Ascending aorta (tissue), 2 donors: ENCODE measurements at places on chromosomes 1 and 21. TPM values are rescaled to one million over a fixed set of nuclear protein-coding genes. Genes with fewer than 3 reads are reported as not detected.
A peak's percentile ranks its signal among the peaks of the same experiment; 100 is the strongest.

DNA sequence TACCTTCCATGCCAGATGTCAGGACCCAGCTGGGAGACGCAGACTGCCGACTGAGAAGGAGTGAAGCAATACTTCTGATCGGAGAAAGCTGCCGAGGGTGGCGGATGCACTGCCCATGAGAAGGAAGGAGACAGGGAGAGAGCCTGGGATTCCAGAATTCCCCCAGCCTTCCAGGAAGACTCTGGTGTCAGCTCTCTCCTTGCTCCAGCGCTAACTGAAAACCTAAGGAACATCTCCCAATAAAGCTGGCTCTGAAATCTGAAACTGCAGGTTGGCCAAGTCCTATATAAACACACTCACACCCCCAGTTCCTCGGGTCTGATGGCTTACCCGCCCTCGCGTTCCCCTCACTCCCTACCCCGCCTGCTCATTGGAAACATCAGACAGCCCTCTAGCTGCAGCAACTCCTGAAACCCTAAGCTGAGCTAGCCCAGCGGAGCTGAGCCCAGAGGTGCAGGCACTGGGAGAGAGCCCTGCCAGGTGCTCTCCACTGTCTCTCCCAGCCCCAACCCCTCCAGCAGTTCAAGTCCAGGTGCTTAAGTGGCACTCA, 52.3 kb downstream of the PLEKHA6 start:
- H3K27ac ChIP-seq, result no peak overlapping the region
- H3K4me1 ChIP-seq, result no peaks in the 10 kb centered on the region
- no peak overlapping the region for H3K4me3 ChIP-seq
- no peaks in the 10 kb centered on the region for H3K36me3 ChIP-seq
- DNase-seq, result no peak

GRCh38 chr1:10841118-10841517, 44.7 kb upstream of the CASZ1 start:
- DNase-seq, result no peak
- H3K36me3 ChIP-seq, result no peaks in the 10 kb centered on the region
- no peak overlapping the region for H3K27ac ChIP-seq
- no peak overlapping the region for H3K4me3 ChIP-seq

DNA sequence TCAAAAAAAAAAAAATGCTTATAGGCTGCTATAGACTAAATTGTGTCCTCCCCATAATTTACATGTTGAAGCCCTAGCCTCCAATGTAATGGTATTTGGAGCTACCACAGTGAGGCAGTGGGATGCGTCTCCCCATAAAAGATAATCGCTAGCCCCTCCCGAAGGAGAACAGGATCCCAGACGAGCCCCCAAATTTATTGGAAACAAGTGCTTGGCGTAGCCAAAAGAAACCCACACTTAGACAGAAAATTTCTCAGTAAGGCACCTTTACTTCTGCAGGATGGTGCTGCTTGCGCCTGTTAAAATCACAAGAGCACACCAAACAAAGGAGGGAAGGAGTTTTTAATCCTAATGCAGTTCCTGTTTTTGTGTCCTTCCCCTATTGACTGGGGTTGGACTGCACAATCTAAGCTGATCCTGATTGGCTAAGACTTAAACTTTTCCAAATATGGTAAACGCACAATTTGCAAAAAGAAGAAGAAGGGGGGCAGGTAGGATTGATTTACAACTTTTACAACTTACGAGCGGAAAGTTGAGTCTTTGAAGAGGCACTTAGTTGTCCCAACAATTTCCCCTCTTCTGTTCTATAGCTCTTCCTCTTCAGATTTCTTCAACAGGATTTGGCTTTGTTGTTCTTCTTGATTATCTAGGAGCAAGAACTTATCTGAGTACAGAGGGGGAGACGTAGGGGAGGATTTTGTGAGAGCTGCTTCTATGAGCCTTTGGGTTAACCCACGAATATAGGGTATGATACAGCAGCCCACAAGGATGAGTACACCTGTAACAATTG, 3.0 kb upstream of the IPP start:
- H3K36me3 ChIP-seq, result no peaks in the 10 kb centered on the region
- no peak overlapping the region for H3K4me3 ChIP-seq
- no peak overlapping the region for H3K27ac ChIP-seq
- H3K4me1 ChIP-seq, result peaks cover 3% of the 10 kb centered on the region
- H3K27me3 ChIP-seq, result no peaks in the 10 kb centered on the region

DNA sequence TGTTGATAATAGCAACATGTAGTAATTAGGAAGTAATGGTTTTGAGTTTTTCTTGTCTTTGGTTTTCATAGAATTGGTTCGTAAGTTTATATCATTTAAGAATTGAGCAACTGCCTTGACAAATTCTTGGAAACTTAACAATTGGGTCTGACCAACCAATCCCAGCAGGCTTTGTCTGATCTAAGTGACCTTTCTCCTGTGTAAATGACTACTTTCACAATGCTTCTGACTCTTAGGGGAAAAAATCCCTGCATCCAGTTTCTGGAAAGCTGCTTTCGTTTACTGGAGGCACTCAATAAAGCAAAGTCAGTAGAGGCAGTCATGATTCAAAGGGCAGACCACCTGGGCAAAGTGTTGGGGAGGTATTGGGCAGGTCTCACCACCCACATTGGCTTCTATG, 303.6 kb upstream of the FAM78B start:
- no peaks in the 10 kb centered on the region for H3K36me3 ChIP-seq
- H3K27me3 ChIP-seq, result no peaks in the 10 kb centered on the region
- H3K27ac ChIP-seq, result no peak overlapping the region
- H3K4me3 ChIP-seq, result no peak overlapping the region
- no peak for DNase-seq
- no peaks in the 10 kb centered on the region for H3K4me1 ChIP-seq

- no peak overlapping the region for H3K27ac ChIP-seq
- H3K36me3 ChIP-seq, result peaks cover 6% of the 10 kb centered on the region
- DNase-seq, result peak; percentile 68
- H3K27me3 ChIP-seq, result no peaks in the 10 kb centered on the region
- no peak overlapping the region for H3K4me3 ChIP-seq
Measured at GRCh38 chr1:16614361-16615252, 1.2 kb upstream of the NBPF1 start.

The AMY2A gene
- not detected for total RNA-seq

The PKNOX1 gene
- total RNA-seq, result 11.2 TPM
